ENCODE measurements at places on chromosomes 1 and 21.

DNA sequence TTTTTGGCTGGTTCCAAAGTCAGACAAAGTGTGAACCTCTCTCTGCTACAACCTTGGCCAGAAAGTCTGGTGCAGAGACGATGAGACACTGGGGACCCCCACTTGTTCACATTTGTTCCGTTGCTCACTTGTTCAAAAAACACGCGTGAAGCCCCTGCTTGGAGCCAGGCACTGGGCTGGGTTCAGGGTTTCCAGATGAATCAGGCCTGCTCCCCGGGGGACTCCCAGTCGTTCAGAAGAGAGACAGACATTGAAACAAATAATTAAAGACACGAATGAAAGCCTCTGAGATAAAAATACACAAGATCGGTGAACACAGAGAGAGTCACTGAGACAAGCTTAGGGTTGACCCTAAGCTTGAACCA, 101.5 kb upstream of the RUNX3 start:
- DNase-seq = peak; percentile 52

- no peak for DNase-seq
Measured at GRCh38 chr1:238892612-238893011, 493.8 kb upstream of the CHRM3 start.

DNA sequence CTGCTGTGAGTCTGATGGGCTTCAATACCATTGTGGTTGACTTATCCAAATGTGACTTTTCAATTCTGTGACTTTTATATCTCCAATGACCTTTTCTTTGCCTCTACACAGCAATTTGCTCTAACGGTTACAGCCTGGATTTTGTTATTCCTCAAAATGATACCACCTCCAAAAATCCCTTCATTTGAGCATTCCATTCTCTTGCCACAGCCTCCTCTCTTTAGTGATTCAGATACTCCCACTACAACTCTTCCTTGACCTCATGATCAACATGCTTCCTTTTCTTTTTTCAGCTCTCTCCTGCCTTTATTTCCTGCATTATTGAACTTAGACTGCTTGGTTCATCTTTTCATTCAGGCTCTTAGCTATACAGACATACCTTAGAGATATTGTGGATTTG, 16.6 kb upstream of the IL19 start:
- no peak for DNase-seq

GRCh38 chr1:240138867-240139266, 47.2 kb downstream of the FMN2 start:
- no peak for DNase-seq

DNA sequence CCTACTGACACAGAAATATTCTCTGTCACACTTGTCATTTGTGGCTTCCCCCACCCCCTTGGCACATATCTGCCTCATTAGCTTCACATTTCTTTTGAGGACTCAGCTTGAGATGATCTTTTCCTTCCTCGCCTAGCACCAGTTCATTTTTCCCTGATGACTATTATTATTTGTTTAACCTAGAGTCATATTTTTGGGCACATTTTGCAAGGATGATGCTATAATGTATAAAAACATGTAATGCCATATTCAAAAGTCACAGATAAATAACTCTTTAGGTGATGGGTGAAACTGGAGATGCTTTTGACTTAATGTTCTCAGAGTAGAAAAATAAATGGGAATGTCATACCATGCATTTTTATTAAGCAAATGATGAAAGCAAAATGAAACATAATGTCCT, 202.7 kb downstream of the BACH1 start:
- DNase-seq = no peak

- DNase-seq = no peak
Measured at GRCh38 chr1:200732438-200732837, 6.3 kb upstream of the CAMSAP2 start.

GRCh38 chr1:53966794-53967193, 20.6 kb downstream of the LRRC42 start:
- no peak for DNase-seq

DNA sequence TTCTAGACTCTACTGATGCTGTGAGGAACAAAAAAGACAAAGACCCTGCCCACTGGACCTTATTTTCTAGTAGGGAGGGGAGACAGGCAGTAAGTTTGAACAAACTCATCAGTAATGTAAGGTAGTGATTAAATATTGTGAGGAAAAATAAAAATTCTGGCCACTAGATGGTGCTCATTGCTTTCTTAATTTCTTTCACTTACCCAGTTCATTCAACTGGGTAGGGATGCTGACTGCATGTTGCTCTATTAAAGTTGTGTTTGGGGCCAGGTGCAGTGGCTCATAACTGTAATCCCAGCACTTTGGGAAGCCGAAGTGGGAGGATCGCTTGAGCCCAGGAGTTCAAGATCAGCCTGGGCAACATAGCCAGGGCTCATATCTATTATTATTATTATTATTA, 6.3 kb upstream of the KYAT3 start:
- no peak for DNase-seq

DNA sequence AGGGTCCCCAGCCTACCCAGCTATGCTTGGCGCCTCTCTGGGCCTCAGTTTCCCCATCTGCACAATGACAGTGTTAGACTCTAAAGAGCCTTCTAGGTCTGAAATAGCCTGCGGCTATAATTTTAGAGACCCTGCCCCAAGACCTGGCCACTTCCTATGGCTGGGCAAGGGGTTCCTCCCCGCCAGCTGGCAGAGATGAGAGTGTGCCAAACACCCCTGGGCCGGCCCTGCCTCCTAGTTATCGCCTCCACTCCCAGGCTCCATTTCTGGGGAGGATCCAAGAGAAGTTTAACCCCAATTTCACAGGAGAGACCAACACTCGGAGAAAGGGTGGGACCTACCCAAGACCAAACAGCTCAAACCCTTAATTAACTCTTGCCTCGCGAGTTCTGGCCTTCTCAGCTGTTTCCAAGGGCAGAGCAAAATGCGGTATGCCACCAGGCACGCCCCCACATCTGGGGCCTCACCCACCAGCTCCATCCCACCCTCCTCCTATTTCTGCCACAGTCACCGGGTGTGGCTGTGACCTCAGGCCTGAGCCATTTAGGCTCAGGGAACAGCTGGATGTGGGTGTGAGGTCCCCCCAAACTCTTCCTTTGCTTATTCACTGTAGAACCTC, 35.7 kb downstream of the TTC39A start:
- no peak for DNase-seq

DNA sequence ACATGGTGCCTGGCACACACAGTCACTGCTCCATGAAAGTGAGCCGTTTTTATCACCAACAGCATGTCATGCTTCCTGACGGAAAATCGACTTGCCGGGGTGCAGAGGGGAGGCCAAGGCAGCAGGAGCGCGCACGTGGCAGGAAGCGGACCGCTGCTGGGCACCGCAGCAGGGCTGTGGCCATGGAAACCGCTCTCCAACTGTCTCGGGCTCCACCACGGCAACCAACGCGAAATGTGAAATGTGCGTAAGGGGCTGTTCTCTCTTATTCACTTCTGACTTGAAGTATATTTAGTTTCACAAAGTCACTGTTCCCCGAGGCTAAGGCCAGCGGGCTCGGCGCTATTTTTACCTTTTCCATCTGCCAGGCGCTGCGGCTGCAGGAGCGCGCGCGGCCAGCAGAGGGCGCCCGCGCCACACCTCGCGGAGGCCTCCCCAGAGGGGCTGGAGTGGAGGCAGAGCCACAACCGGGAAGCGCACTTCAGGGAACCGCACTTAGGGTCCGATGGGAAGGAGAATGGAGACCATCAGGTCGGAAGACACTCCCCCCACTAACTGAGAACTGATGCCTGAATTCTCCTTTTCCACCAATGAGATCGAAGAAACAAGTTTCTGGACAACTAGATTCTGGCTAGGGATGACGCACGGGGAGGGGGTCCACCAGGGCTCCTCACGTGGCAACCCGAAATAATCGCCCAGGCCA, 19.7 kb downstream of the RCC2 start:
- peak; percentile 53 for DNase-seq

GRCh38 chr1:10657088-10657847, 139.2 kb downstream of the CASZ1 start:
- DNase-seq = no peak

- DNase-seq = no peak
Measured at GRCh38 chr1:204647114-204647804, 38.3 kb downstream of the LRRN2 start.

GRCh38 chr1:100428160-100428559, 75.9 kb downstream of the CDC14A start:
- no peak for DNase-seq

DNA sequence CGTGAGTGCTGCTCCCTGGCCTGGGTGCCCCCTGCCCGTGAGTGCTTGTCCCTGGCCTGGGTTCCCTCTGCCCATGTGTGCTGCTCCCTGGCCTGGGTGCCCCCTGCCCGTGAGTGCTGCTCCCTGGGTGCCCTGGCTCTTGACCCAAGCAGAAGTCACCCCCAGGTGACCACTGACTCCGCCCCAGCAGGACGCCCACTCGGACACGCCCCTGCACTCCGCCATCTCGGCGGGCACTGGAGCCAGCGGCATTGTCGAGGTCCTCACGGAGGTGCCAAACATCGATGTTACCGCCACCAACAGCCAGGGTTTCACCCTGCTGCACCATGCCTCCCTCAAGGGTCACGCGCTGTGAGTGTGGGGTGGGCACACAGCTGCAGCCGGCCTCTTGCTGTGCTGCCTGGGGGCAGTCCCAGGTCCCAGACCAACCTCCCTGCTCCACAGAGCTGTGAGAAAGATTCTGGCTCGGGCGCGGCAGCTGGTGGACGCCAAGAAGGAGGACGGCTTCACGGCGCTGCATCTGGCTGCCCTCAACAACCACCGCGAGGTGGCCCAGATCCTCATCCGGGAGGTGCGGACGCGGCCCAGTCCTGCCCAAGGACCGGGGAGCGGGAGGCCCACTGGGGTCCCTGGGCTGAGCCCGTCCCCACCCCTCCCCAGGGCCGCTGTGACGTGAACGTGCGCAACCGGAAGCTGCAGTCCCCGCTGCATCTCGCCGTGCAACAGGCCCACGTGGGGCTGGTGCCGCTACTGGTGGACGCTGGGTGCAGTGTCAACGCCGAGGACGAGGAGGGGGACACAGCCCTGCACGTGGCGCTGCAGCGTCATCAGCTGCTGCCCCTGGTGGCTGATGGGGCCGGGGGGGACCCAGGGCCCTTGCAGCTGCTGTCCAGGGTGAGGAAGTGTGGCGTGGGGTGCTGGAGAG, 3.9 kb upstream of the MMP23B start:
- no peak for DNase-seq

DNA sequence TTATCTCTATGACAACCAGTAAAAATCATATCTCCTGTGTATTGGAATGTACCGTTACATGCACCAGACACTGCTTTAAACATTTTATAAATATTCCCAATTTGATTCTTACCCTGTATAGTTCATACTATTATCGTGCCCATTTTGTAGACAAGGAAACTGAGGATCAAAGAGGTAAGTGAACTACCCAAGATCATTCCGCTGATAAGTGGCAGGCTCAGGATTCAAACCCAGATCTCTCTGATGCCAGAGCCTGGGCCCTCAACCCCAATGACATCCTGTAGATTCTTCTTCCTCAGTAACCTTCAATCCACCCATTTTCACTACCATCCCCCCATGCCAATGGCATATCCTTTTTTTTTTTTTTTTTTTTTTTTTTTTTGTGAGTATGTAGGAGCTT, 12.3 kb downstream of the CFAP57 start:
- no peak for DNase-seq
